ENCODE measurements at places on chromosomes 2 and 18.

DNA sequence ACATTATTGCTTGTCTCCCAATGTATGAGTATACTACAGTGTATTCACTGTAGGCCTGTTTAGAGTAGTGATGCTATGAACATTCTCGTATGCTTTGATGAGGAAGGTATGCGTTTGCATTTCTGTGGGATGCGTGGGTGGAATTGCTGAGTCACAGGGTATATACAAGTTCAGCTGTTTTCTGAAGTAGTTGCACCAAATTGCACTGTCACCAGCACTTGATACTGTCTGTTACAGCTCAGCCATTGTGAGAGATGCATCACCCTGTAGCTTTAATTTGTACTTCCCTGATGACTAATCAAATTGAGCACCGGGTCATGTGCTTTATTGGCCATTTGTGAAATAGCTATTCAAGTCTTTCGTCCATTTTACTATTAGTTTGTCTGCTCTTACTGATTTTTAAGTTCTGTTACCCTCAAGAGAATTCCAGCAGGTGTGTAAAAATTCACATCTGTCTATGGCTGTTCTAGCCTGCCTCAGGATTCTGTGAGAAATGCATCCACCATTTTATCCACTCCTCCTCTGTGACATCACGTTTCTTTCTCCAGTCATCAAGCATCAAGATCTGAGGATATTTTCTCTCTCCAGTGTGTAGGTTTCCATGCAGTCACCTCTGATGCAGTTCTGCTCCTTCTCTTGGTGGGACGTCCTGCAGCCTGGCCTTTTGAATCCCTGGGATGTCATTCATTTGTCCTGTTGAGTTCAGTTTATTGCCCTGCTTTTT is 72.5 kb downstream of the DGKD start:
- DNase-seq = peak; percentile 63

- DNase-seq = no peak
These were observed 3.7 kb upstream of the DNER start for GRCh38 chr2:229718057-229718456.

DNA sequence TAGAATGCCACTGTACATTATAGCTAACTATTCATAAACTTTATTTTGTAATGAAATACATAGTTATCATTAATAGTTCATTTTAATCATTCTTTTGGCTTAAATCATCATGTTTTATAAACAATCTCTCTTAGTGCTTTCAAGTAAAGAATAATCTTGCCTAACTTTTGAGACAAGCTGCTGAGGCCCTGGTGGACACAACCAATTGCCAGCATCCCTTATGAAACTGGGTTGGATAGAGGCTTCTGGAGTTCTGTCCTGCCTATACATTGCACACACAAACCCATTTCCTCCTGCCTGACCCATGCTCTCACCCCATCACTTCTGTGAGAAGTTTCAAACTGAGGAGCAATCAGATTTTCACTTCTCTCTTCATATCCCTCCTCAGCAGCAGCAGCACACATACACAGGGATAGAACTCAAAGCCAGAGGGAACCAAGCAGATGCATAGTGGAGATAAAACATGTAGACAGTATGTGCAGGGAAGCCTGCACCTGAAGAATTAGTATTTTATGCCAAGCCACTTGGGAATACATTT is 450.0 kb upstream of the SLC14A2 start:
- DNase-seq = no peak

- no peak for DNase-seq
These were observed 7.6 kb downstream of the HIBCH start for GRCh38 chr2:190311893-190312634.

GRCh38 chr2:191059308-191059707 is 45.3 kb upstream of the STAT1 start:
- no peak for DNase-seq

DNA sequence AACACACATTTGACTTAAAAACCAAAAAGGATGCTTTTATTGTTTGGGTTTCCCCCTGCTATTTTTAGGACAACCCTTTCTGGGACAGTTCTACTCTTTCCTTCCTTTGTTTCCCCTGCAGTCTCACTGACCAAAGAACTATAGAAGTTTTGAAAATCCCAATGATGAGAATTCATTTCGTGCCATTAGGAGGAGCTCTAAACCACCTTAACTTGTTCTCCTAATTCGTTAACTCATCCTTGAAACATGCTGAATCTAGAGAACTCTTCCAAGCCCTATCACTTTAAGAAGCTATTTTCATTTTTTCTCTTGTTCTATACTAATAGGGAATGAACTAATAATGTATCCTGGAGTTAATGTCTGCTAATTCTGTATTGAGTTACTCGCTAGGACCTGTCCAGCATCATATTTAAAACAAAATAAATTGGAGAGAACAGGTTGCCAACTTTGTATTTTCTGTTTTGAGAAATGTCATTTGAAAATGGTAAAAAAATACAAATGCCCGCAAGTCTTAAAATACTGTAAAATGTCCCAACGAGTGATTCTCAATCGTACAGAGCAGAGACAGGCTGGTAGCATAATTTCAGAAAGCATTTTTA is 62.9 kb downstream of the AFTPH start:
- peak; percentile 82 for DNase-seq

GRCh38 chr2:26612522-26613240 is 28.5 kb downstream of the CIB4 start:
- no peak for DNase-seq

DNA sequence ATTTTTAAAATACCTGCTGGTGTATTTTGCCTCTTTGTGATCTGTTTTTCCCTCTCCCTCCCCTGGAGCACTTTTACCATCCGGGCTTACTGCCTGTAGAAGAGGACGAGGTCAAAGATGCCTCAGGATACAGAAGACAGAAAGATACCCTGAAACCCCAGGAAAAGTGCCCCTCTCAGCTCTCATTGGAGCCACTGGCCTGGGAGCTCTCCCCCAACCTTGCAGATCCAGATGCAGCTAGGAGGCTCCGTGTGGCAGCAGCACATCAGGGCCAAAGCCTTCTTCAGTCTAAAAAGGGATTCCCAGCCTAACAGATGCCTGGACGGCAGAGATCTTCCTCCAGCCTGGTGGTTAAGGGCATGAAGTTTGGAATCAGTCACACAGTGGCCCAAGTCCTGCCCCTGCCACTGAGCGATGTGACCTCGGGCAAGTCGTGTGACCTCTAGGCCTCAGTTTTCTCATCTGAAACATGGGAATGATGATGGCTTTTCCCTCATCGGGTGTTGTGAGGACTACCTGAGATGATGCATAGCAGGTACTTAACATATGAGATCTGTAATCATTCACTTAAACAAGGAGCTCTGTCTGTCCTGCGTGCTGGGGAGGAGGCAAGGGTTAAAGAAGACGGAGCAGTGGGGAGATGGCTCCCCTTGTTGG is 239.4 kb downstream of the DYSF start:
- DNase-seq = no peak

GRCh38 chr2:158973116-158973956 is 4.9 kb downstream of the TANC1 start:
- DNase-seq = no peak

DNA sequence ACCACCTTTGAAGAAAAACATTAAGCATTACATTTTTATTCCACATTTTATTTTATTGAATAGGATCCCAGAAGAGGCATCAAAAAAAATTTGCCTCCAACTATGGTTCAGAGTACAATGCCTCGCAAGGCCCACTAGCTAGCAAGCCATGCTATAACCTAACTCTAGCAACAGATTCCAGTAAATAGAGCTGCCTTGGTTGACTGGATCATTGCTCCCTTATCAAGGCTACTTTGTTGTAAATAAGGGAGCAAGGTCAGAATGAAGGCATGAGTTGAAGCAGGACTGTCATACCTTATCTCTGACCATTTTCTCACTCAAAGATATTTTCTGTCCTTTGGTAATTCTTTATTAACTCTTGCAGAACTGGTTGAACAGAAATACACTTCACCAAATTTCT is 672.6 kb downstream of the EPHA4 start:
- no peak for DNase-seq

GRCh38 chr2:158629116-158629515 is 166.0 kb upstream of the DAPL1 start:
- no peak for DNase-seq

GRCh38 chr2:48127612-48128191 is 221.4 kb upstream of the FBXO11 start:
- DNase-seq = no peak

DNA sequence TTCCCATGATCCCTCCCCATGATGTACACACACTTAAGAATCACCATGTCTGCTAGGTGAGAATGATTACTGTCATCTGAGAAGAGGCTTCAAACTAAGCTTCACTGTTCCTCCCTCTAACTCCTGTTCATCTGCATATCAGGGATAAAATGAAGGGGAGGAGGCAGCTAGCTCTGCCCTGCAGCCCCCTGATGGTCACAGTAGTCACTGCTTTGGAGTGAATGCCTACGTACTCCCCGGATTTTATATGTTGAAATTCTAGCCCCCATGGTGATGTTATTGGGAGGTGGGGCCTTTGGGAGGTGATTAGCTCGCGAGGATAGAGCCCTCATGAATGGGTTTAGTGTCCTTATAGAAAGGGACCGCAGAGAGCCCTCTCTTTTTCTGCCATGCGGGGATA is 156.4 kb downstream of the NCKAP5 start:
- no peak for DNase-seq

DNA sequence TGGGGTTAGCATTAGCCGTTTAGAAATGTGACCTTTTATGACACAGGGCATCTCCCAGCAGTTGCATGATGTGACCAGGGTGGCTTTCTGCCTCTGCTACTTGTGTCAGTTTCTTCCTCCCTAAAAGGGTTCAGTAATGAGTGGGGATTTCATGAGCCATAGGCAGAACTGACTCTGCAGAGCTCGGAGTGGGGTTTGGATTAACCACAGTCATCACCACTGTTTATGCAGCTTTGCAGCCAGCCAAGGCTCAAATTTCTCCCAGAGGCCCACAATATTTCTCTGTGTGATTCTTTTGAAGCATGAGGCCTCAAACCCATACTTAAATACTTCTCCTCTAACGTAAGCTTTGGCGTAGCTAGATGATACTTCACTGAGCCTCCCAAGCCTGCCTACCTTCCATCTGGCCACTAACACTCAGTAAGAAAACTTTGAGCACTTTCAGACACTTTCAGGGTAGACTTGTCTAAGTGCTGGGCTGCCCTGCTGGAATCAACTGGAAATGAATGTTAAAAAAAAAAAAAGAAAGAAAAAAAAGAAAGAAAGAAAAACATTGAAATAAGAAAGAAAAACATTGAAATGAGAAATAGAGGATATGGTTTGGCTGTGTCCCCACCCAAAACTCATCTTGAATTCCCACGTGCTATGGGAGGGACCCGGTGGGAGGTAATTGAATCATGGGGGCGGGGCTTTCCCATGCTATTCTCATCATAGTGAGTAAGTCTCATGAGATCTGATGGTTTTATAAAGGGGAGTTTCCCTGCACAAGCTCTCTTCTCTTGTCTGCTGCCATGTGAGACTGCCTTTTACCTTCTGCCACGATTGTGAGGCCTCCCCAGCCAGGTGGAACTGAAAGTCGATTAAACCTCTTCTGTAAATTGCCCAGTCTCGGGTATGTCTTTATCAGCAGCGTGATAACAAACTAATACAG is 11.5 kb upstream of the LAPTM4A start:
- DNase-seq = peak; percentile 94

DNA sequence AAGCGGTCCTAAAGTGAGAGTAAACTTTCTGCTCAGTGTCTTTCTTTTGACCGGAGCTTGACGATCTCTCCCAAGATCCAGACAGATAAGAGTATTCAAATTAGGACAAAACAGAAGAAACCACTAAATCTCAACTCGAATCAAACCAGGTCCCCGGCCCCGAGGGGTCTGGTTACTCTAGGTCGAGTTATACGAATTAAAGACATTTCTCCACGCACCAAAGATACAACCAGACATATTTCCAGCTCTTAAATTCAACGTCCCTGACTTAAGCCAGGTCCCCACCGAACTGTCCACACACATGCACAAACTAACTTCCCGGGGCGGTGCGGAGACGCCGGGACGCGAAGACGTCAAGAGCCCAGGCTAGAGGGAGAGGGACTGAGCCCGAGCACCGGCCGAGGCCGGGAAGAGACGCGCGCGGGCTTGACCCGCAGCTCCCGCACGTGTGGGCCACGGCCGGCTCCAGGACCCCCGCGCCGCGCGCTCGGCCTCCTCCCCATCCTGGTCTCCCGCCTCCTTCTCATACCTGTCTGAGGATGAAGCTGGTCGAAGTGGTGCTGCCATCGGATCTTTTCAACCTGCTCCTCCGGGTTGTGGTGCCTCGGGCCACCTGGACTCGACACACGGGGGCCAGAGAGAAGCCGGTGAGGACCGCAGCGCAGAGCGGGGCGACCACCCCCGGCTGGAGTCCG is 896 bp downstream of the CACNB4 start:
- no peak for DNase-seq

- no peak for DNase-seq
These were observed 55.9 kb downstream of the FEZ2 start for GRCh38 chr2:36541891-36542595.

GRCh38 chr2:4628998-4629501 is 925.7 kb downstream of the DCDC2C start:
- DNase-seq = no peak

DNA sequence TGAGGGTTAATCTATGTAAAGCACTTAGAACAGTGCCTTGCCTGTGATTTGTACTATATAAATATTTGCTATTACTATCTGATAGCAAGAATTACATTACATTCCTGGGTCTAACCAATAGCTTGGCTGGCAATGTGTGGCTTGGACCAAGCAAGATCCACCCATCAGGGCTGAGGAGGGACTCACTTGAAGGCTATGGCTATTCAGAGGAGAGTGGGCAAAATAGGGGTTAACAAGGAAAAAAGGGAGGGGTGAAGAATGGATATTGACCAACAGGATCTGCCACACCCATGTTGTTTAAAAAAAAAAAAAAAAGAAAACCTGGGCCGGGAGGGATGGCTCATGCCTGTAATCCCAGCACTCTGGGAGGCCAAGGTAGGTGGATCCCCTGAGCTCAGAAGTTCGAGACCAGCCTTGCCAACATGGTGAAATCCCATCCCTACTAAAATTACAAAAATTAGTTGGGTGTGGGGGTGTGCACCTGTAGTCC is 20.0 kb upstream of the TMBIM1 start:
- DNase-seq = no peak

DNA sequence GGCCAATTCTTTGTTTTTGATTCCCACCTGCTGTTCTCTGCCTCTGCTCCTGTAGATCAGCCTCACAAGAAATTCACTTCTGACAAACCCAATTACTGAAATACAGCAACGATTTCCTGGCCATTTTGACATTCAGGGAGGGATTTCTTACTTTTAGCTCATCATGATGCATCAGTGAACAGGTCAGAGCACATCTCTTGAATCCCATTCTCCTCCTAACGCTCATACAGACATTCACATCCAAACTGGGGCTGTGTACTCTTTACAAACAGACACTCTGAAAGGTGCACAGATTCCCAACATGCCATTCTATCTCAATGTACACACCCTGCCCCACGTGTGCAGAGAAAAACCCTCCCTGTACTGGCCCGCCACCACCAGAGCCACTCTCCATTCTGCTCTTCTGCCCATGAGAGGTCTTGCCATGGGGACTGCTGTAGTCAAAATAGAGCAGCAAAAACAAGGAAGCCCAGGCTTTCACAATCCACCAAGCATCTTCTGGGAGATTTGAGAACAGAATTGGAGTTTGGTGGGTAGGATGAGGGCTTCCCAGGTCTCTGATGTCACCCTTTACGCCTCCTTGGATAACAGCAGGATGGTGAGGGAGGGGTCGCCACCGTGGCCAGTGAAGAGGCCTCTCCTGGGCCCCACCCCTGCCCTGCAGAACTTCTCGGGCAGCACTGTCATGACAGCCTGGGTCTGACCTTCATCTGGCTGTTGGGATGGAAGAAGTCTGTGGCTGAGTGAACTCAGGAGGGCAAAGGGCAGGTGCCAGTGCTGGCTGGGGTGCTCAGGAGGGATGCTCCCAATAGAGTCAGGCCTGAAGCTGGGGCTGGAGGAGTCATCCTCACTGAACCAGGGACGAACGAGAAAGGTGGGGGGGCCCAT is 41.9 kb upstream of the ZFP36L2 start:
- no peak for DNase-seq

GRCh38 chr2:195648787-195649186 is 8.2 kb upstream of the SLC39A10 start:
- DNase-seq = no peak

Data from fibroblast of the aortic adventitia (primary cell).